ENCODE measurements at places on chromosomes 7 and 10.

DNA sequence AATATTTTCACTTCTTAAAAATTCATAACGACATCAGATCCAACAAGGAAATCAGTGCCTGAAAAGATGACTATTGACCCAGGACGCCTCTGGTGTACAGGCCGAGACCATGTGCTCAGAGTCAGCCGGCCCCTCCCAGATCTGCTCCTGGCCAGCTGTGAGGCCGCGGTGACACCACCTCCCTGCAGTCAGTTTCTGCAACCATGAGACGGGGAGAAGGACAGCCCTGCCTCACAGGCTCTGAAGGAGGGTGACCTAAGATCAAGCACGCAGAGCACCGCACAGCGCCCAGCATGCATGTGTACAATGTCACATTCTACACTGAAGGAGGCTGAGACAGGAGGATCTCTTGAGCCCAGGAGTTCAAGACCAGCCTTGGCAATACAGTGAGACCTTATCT lies 2.6 kb upstream of the GPER1 start:
- no peak for DNase-seq

- DNase-seq: no peak
Observed at GRCh38 chr10:88232029-88232895, 350.9 kb downstream of the RNLS start.

- no peak for DNase-seq
Observed at GRCh38 chr7:50735333-50735732, 47.4 kb downstream of the GRB10 start.

DNA sequence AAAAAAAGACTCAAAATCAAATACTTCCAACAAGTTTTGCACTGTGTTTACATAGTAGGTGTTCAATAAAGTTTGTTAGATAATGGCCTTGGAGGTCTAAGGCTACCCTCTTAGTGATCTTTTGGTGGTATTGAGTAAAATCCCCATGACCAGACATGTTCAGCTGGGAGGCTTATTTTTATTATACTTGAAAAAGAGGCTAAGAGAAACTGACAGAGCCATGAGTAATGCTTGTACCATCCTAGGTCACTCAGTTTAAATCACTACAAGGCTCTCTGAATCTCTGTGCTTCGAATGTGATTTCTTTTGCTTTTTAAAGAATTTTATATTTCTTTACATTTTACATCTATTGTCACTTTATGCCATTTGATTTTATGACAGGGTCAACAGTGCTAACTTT lies 90.5 kb downstream of the TWIST1 start:
- no peak for DNase-seq

- no peak for DNase-seq
Observed at GRCh38 chr7:170551-171363, 21.6 kb upstream of the FAM20C start.

DNA sequence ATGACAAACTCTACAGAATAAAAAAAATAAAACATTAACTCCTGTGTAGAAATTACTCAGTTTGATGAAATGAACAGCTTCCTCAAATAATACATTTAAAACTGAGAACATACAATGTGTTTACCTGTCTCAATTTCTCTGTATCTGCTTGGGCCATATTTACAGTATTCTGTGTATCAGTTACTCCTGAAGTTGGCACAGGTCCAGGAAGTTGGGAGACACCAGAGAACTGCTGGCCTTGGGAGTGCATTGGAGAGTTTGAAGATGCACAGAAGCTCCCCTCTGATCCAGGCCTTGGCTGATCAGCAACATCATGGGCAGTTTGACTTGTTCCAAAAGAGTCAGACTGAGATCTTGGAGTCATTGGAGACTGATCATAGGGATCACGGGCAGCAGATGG lies 155.1 kb downstream of the GALNT11 start:
- no peak for DNase-seq

- DNase-seq: no peak
Observed at GRCh38 chr10:14020037-14020664, 310.6 kb downstream of the FRMD4A start.

DNA sequence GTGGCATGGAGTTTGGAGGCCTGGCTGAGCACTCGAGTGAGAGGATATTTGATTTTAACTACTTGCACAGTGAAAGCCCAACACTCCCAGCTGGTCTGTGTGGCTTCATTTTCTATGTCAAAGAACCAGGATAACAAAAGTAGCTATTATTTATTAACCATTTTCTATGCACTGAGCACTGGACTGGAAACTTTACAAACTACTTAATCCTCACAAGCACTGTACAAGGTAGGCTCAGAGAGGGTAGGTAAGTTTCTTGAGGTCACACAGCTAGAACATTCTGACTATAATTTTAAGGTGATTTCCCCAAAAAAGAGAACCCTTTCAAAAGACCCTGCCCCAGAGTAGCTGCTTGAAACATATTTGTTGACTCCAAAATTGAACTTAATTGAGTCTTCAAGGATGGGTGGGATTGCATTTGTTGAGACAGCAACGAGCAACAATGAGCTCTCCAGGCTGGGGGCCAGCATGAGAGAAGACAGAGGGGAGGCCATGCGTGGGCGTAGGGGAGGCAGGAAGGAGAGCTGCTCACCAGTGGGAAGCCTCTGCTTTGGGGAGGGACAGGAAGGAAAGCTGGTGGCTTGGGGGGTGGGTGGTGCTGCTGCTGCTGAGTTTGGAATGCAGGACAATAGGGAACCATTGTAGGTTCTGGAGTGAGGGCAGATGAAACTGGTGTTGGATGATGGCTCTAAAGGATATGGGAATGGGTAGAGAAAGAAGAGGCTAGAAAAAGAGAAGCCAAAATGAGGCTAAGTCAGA lies 31.5 kb downstream of the FAM241B start:
- no peak for DNase-seq

GRCh38 chr10:25786161-25786560 lies 147.9 kb upstream of the MYO3A start:
- no peak for DNase-seq

DNA sequence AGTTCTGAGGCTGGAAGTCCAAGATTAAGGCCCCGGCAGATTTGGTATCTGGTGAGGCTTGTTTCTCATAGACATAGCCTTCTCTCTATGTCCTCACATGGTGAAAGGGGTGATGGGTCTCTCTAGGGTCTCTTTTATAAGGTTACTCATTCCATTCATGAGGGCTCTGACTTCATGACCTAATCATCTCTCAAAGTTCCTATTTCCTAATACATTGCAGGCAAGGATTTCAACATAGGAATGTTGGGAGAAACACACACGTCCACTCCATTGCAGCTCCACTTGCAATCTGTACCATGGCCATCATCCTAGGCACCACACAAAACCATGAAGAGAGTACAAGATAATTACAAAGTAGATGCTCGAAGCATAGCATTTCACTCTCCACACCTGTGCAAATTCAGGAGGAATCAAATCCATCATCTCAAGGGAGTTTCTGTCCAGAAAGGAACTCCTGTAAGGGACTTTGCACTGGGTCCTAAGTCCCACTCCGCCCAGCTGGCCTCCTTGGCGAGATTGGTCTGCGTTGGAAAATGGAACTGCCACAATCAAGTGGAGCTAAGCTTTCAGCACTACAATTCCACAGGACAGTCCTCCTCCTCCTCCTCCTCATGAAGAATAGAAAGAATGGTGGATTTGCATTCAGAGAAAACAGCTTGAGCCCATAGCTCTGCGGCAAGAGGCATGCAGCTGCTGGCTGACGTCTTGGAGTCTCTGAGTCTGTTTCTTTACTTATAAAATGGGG lies 8.8 kb downstream of the DDC start:
- DNase-seq: no peak

DNA sequence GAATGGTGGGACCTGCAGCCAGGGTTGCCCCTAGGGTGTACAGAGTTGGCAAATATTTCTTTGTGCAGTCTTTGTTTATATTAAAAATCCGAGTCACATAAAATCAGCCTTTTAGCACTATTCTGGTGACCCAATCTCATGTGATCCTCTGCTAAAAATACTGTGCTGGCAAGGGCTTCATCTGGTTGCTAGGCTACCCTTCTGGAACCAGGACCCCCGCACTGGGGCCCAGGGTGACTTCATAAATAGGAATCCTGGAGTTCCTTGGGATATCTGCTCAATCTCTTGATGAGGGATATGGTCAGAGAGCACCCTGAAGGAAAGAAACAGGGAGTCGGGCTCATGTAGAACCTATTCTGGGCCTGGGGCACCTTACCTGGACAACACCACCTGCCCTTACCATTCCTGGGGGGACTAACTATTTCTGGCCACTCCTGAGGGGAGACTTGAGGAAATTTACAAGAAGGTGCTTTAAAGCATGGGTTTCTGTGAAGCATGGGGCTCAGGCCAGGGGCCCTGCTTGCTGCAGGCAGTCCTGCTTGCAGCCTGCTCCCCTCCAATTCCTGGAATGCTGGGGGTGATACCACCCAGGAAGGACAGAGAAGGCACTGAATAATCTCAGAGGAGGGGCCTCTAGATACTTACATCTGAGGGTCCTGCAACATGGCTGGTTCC lies 44.7 kb downstream of the SH2D4B start:
- no peak for DNase-seq

- no peak for DNase-seq
Observed at GRCh38 chr7:33671531-33672262, 233.6 kb upstream of the BMPER start.

- no peak for DNase-seq
Observed at GRCh38 chr7:40850017-40850416, 715.2 kb downstream of the SUGCT start.

DNA sequence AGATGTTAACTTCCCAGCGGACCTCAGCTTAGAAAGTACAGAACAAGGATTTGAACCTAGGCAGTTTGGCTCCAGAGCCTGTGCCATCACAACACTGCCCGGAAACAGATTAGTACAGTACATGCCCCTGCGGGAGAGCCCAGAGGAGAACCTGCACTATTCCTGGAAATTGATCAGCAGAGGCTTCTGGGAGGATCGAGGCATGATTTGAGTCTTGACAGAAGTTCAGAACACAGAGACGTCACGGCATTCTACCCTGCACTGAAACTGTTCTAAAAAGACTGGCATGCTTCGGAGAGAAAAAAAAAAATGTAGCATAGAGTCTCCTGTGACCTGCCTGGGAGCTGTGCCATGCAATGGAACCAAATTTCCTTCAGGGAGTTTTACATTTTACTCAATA lies 9.2 kb upstream of the IL6 start:
- no peak for DNase-seq

GRCh38 chr10:91856637-91857036 lies 52.6 kb downstream of the FGFBP3 start:
- no peak for DNase-seq

DNA sequence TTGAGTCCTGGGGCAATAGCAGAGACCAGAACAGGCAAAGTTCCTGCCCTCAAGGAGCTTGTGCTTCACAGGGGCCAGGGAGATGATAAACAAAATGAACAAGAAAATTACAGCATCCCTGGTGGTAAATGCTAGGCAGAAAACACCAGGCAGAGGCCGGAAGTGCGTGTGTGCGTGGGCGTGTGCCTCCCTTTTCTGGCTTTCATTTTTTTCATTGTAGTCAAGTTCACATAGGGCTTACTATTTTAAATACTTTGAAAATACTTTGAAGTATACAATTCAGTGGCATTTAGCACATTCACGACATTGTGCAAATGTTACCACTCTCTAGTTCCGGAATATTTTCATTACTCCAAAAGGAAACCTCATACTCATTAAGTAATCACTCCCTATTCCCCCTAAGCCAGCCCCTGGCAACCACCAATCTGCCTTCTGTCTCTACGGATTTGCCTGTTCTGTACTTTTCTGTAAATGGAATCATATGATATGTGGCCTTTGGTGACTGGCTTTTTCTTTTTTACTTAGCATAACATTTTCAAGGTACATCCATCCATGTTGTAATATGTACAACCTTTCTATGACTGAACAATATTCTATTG lies 88.1 kb upstream of the PDCD4 start:
- peak; percentile 53 for DNase-seq

DNA sequence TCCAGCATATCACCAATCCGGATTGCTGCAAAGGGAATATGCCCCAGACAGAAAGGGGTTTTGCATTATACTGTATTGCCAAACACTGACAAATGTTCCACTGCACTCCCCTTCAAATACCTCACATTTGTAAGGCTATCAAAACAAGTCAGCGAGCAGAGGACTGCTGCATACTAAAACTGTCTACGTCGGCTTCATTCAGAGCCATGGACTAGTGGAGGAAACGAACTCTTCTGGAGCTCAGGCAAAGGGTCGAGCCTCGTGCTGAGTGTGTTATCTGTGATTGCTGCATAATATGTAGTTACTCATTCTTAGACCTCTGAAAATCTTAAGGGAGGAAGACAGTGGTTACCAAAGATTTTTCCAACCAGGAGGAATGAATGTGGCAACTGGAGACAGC lies 200.2 kb downstream of the DYNC1I1 start:
- DNase-seq: no peak

DNA sequence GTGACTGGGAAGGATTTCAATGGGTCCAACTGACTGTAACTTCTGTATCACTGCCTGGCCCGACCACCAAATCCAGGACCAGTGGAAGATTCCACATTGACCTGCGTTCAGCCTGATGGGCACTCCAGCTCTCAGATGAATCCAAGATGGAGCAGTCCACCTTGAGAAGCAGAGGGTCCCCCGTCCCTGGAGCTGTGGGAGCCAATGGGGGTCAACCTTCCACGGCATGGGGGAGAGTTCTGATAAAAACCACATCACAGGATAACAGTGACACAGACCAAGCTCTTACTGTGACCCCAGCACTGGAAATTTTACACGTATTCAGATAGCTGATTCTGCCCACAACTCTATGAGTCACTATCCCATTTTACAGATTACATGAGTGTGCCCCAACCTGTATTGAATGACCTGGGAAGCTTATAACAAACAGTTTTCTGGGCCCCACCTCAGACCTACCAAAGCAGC lies 11.2 kb downstream of the ZCCHC24 start:
- DNase-seq: no peak

DNA sequence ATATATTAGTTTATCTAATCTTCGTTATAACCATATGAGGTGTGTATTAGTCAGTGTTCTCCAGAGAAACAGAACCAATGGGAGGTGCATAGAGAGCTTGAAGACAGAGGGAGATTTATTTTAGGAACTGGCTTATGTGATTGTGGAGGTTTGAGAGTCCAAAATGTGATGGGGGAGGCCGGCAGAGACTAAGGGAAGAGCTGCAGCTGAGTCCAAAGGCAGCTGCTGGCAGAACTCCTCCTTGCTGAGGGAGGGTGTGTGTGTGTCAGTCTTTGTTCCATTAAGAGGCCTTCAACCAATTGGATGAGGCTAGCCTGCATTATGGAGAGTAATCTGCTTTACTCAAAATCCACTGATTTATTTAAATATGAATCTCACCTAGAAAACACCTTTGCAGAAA lies 165.1 kb downstream of the SH3PXD2A start:
- DNase-seq: no peak

DNA sequence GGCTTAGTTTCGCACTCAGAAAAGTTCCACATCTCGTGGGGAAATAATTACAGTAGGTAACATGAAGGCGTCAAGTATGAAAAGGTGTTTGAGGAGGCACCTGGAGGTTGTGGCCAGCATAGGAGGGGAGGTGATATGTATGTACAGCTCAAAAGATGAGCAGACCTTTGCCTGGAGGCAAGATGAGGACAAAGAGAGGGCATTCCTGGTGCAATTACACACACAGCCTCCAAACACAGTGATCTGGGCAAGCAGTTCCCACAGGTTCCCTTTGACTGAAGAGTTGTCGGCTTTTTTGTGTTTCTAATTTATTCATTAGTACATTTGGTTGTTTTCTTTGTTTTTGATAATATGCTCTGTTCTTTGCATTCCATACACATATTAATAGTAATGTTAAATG lies 46.9 kb downstream of the CDK14 start:
- DNase-seq: no peak

Data from activated T-helper 1 cell treated with anti-CD3 and anti-CD28 coated beads, Interleukin-2, amount 50 U/mL, for 16 hours (primary cell).